ENCODE measurements at places on chromosomes 2 and 18. TPM values are rescaled to one million over a fixed set of nuclear protein-coding genes. Genes with fewer than 3 reads are reported as not detected.

DNA sequence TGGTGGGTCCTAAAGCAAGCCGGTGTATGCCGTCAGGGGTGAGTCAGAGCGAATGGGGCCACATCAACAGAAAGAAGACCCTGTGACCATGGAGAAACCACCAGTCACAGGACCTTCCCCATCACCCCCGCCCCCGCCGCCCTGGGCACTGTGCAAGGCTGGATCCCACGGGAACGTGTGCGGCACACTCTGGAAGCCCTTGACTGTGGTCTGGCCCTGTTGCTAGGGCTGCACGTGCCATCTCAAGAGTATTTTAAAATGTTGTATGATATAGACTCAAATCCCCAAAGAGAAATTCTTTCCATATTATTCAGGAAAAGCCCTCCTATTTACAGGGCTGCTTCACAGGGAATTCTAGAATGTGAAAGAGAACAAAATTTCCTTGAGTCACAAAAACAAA lies 174.8 kb downstream of the BCL2 start:
- peaks cover 33% of the 10 kb centered on the region for H3K4me1 ChIP-seq
- H3K27ac ChIP-seq: no peak overlapping the region
- no peak for DNase-seq
- no peak overlapping the region for H3K4me3 ChIP-seq

GRCh38 chr2:182868054-182868796 lies 1.8 kb upstream of the FRZB start:
- H3K4me3 ChIP-seq: no peak overlapping the region
- peaks cover 28% of the 10 kb centered on the region for H3K27me3 ChIP-seq
- DNase-seq: no peak
- H3K27ac ChIP-seq: no peak overlapping the region
- H3K36me3 ChIP-seq: no peaks in the 10 kb centered on the region
- peaks cover 15% of the 10 kb centered on the region for H3K4me1 ChIP-seq

The CNTNAP5 gene
- not detected for total RNA-seq

- no peak for DNase-seq
- no peak overlapping the region for H3K27ac ChIP-seq
- no peak overlapping the region for H3K4me3 ChIP-seq
- no peaks in the 10 kb centered on the region for H3K27me3 ChIP-seq
These were observed 17.2 kb downstream of the SESTD1 start for GRCh38 chr2:179247318-179248023.

DNA sequence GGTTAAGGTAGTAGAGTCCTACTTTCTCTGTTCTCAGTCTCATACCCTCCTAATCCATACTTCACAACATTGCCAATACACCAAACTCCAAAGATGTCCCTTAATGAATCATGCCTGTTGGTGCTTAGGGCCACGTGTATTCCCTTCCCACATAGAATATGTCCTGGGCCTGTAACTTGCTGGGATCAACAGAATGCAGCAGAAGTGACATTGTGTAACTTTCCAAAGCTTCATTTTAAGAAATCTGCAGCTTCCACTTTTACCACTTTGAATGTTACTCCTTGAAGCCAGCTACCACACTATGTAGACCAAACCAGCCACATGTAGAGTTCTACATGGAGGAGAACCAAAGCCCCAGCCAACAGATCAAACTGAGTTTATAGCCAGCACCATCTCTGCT lies 58.5 kb upstream of the ARHGAP15 start:
- H3K4me3 ChIP-seq: no peak overlapping the region
- no peaks in the 10 kb centered on the region for H3K27me3 ChIP-seq
- no peak overlapping the region for H3K27ac ChIP-seq
- no peaks in the 10 kb centered on the region for H3K4me1 ChIP-seq
- H3K36me3 ChIP-seq: no peaks in the 10 kb centered on the region
- DNase-seq: no peak

The INHA gene
- total RNA-seq: not detected

- H3K27ac ChIP-seq: peak overlapping the region; percentile 0
- H3K27me3 ChIP-seq: no peaks in the 10 kb centered on the region
- H3K36me3 ChIP-seq: no peaks in the 10 kb centered on the region
- peaks cover 36% of the 10 kb centered on the region for H3K4me1 ChIP-seq
- no peak overlapping the region for H3K4me3 ChIP-seq
These were observed 41.5 kb downstream of the SLC38A11 start for GRCh38 chr2:164913640-164914350.

DNA sequence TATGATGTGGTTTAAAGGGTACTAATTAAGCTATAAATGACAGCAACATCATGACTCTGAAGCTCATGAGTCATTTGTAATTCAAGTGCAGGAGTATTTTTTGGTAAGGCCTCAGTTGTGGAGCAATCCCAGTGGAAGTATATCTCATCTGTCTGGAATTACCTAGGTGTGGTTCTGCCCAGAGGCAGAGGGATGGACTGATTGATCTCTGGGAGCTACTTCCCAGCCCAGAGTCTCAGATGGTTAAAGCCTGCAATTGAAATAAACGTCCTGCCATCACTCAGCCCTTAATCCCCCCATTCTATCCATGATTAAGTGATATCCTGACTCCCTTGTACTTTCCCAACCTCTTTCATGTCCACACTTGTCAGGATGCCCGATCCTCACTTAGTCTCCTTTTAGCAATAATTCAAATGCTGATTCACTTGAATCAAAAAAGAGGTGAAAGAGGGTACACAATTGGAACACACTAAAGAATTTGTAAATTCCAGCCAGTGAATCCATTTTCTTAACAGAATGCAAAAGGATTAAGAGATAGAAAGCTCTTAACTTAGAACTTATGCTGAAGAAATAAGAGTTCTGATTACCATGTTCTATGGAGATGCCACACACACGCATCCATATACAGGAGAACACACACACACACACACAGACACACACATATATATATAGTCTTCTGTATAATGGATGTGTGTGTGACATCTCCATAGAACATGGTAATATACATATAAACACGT lies 664.4 kb downstream of the NYAP2 start:
- no peak for DNase-seq
- H3K36me3 ChIP-seq: no peaks in the 10 kb centered on the region
- H3K27me3 ChIP-seq: no peaks in the 10 kb centered on the region
- no peaks in the 10 kb centered on the region for H3K4me1 ChIP-seq
- no peak overlapping the region for H3K27ac ChIP-seq

GRCh38 chr18:58226429-58226828 lies 182.4 kb downstream of the NEDD4L start:
- no peaks in the 10 kb centered on the region for H3K27me3 ChIP-seq
- no peaks in the 10 kb centered on the region for H3K36me3 ChIP-seq
- H3K27ac ChIP-seq: no peak overlapping the region
- H3K4me1 ChIP-seq: peaks cover 62% of the 10 kb centered on the region

DNA sequence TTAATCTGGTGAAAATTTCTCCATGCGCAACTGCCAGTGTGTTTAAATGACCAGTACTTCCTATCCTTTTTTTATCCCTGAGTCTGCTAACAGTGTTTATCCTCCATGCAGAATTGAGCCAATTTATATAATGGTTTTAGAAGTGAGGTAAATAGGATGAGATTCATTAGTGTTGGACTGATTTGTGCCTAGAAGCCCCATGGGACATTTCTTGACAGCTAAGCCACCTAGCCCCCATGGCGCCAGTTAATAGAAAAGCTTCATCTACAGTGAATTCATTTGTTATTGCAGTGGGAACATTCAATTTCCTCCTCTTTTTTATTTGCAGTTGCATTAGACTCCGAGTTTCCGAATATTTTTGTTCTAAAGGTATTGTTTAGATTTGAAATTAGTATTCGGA lies 175.6 kb downstream of the ARL6IP6 start:
- DNase-seq: no peak
- no peaks in the 10 kb centered on the region for H3K27me3 ChIP-seq
- H3K27ac ChIP-seq: no peak overlapping the region

- no peaks in the 10 kb centered on the region for H3K36me3 ChIP-seq
- peaks cover 3% of the 10 kb centered on the region for H3K27me3 ChIP-seq
- no peaks in the 10 kb centered on the region for H3K4me1 ChIP-seq
- H3K4me3 ChIP-seq: no peak overlapping the region
- no peak overlapping the region for H3K27ac ChIP-seq
These were observed 197.2 kb downstream of the ACKR3 start for GRCh38 chr2:236766850-236767249.

DNA sequence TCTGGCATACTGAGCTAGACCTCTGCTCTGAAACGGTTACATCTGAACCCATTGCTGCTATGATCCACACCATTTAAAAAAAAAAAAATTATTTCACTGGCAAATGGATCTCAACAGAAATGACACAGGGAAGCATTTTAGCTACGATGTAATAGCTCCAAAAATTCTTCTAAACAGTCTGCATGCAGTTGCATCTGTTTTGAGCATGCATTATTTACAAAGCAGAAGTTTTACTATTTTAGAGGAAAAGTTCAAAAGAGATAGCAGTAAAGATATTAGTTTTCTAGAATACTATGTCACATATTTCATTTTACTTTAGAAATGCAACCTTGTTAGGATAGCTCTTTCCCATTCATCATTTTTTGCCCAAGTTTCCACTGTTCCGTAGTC lies 265.7 kb downstream of the MEIS1 start:
- peak overlapping the region; percentile 3 for H3K27ac ChIP-seq
- no peaks in the 10 kb centered on the region for H3K27me3 ChIP-seq
- H3K4me3 ChIP-seq: no peak overlapping the region
- no peak for DNase-seq
- H3K36me3 ChIP-seq: no peaks in the 10 kb centered on the region

DNA sequence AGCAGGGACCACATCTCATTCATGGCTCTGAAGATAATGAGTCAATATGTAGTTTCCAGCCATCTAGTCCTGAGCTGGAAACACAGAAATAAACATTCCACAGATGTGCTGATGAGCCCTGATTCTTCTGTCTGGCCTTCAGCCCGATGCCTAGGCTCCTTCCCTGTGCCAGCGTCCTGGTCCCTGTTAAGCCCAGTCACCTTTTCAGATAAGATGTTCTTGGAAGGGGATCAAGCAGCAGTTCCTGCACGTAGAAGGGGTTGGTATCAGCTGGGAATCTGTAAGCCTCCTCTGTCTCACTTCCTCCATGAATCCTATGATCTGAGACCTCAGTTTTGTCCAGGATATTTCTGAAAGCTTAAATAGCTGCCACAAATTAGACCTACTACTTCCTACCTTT lies 149.3 kb downstream of the TTC32 start:
- no peaks in the 10 kb centered on the region for H3K27me3 ChIP-seq
- no peak for DNase-seq
- no peak overlapping the region for H3K4me3 ChIP-seq
- no peak overlapping the region for H3K27ac ChIP-seq

The LYPD6B gene
- 2.0 TPM for total RNA-seq

The C2orf80 gene
- not detected for total RNA-seq

- no peak for DNase-seq
- no peaks in the 10 kb centered on the region for H3K36me3 ChIP-seq
- peaks cover 5% of the 10 kb centered on the region for H3K4me1 ChIP-seq
These were observed 218.0 kb upstream of the OSR1 start for GRCh38 chr2:19576411-19576810.

DNA sequence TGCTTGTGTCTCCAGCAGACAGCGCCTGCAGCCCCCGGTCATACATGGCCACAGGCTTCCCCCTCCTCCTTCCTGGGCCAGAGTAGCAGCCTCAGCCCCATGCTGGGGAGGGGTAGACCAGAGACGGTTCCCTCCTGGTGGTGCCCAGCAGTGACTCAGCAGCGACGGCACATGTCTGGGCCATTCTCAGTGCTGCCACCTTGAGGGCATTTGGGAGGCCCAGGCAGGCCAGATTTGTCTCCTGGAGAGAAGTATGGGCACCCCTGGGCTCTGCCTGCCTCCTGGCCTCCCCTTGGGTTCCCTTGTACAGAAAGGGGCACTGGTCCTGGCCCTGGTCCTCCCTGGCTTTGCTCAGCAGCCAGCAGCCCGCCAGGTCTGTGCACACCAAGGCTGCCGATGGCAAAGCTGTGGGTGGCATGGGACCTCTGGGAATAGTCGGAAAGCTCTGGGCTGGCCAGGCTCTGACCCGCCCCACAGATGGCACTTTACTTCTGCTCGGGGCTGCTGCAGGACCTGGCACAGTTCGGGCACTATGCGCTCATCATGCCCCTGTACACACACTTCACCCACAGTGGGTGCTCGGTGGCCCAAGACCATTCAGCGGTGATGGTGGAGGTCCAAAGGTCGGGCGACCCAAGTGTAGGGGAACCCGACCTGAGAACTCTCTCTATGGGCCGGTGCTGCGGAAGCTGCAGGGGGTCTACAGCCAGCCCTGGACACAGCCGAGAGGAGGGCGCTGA lies 11.4 kb upstream of the ALPI start:
- H3K27ac ChIP-seq: no peak overlapping the region
- DNase-seq: peak; percentile 65
- no peak overlapping the region for H3K4me3 ChIP-seq

The L3MBTL4 gene
- 16.9 TPM for total RNA-seq

- no peak overlapping the region for H3K4me3 ChIP-seq
- H3K27me3 ChIP-seq: no peaks in the 10 kb centered on the region
- no peak for DNase-seq
- H3K36me3 ChIP-seq: no peaks in the 10 kb centered on the region
These were observed 225.3 kb downstream of the SLC8A1 start for GRCh38 chr2:40226637-40227036.

The SIX3 gene
- not detected for total RNA-seq

GRCh38 chr2:18598848-18599484 lies 9.6 kb upstream of the NT5C1B start:
- peak; percentile 29 for DNase-seq
- H3K4me3 ChIP-seq: no peak overlapping the region
- no peak overlapping the region for H3K27ac ChIP-seq
- no peaks in the 10 kb centered on the region for H3K36me3 ChIP-seq
- H3K4me1 ChIP-seq: no peaks in the 10 kb centered on the region
- H3K27me3 ChIP-seq: no peaks in the 10 kb centered on the region

DNA sequence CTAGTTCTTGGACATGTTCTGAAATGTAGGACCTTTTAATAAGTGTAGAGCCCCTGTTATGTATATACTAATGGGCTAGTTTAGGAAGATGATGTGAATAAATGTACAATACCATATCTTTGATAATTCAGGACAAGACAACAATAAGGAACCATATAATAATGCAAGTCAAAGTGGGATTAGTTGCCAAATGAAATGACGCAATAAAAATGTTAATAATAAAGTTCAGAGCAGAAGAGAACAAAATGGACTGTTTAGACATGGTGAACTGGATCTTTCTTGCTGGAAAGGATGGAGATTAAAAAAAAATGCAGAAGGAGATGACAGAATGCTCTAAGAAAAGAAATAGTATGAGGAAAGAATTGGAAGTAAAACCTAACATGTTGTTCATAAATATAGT lies 43.7 kb downstream of the MMADHC start:
- no peaks in the 10 kb centered on the region for H3K4me1 ChIP-seq
- H3K27ac ChIP-seq: no peak overlapping the region
- no peaks in the 10 kb centered on the region for H3K27me3 ChIP-seq

- H3K27me3 ChIP-seq: no peaks in the 10 kb centered on the region
- H3K4me3 ChIP-seq: no peak overlapping the region
- no peaks in the 10 kb centered on the region for H3K4me1 ChIP-seq
- H3K27ac ChIP-seq: no peak overlapping the region
- no peaks in the 10 kb centered on the region for H3K36me3 ChIP-seq
- no peak for DNase-seq
These were observed 12.5 kb upstream of the TUBB6 start for GRCh38 chr18:12295389-12296086.

The ITPRIPL1 gene
- total RNA-seq: 1.9 TPM

- H3K4me1 ChIP-seq: peaks cover 10% of the 10 kb centered on the region
- H3K27me3 ChIP-seq: no peaks in the 10 kb centered on the region
- H3K36me3 ChIP-seq: no peaks in the 10 kb centered on the region
- H3K4me3 ChIP-seq: no peak overlapping the region
- DNase-seq: no peak
These were observed 37.2 kb upstream of the BIN1 start for GRCh38 chr2:127143841-127144782.

The NTSR2 gene
- total RNA-seq: not detected
